BE2C (cell line): ENCODE measurements at places on chromosomes 1 and 21.

DNA sequence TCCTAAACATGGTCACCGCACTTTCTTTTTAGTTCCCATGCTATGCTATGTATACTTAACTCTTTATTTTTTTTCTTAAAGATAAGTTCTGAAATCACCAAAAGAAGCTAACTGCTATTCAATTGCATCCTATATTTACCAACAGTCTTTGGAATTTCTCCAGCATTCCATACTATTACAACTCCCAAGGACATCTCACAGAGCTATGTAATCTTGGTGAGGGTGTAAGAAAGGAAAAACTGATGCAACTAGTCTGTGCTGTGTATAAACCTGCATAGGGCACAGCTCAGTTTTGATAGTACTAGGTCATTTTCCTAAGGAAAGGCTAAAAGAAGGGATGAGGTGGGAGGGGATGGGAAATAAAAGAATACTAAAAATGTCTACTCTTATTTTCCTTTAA is 78.0 kb downstream of the PTPN14 start:
- no peak for DNase-seq

GRCh38 chr1:6459850-6460265 is 6.1 kb downstream of the TNFRSF25 start:
- no peak for DNase-seq

GRCh38 chr1:224632381-224632871 is 16.3 kb downstream of the CNIH3 start:
- no peak for DNase-seq

- no peak for DNase-seq
Observed at GRCh38 chr1:28236656-28237322, 865 bp downstream of the ATP5IF1 start.

GRCh38 chr1:202861420-202862132 is 27.4 kb downstream of the RABIF start:
- peak; percentile 97 for DNase-seq

GRCh38 chr1:224780736-224781135 is 148.7 kb upstream of the DNAH14 start:
- DNase-seq, result no peak

GRCh38 chr21:35059742-35060141 is 10.6 kb upstream of the RUNX1 start:
- no peak for DNase-seq

DNA sequence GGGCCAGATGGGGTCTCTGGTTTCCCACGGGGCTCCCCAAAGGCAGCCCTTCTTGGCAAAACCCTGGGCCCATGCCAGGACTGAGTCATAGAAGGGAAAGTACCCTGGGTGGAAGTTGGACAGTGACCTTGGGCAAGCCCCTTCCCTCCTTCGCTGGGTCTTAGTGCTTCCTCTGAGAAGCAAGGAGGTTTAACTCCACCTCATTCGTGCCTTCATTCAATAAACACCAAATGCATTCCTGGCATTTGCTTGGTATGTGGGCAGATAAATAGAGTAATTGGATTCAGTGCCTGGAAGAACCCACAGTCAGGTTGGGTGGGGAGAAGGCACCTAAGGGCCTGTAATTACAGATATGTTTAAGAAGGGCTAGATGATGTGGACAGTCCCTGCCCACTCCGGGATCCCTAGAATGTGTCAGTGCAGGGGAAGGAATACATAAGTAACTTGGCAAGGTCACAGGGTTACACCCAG is 36.3 kb upstream of the CITED4 start:
- DNase-seq, result no peak

- DNase-seq, result peak; percentile 29
Observed at GRCh38 chr1:157153746-157154145, 15.6 kb upstream of the ETV3 start.

DNA sequence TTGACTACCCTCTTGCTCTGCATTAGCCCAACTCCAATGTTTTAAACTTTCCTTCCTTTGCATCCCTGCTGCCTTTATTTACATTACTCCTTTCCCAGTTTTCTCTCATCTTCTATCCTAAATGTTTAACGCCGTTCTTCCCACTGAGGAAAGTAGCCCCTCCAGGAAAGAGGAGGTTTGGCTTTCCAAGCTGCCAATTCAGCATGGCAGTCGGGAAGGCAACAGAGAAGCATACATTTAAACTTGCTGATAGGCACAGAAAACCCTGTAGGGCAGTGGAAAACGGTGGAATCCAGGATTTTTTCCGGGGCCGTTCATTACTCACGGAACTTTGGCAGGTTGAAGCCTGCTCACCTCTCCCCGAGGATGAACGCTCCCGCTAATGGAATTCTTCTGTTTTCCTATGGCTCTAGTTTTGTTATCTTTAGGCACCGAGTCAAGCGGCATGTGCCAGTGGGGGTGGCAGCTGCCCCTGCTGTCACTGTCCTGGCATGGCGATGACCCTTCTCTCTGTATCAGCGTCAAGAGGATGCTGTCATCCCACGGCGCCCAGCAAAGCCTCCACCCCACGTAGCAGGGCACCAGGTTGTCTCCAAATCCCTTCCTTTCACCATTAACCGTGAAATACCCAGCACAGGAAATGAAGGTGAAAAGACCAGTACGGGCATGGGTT is 48.3 kb downstream of the ZBTB18 start:
- no peak for DNase-seq

DNA sequence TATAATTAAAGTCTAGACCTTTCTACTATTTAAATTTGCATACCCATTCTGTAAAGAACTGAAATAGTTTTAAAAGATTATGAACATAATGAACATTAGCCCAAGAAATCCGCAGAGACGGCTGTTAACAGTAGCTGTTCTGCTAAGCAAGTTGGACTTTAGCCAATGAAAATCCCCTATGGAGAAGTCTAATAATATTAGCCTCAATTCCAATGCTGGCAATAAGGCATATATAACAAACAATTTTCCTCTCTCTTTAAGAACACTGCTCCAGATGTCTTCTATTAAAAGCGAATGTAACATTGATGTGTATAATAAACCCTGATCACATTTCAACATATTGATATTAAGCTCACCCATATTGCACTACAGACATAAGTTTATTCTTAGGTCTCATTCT is 221.3 kb upstream of the KCTD3 start:
- peak; percentile 24 for DNase-seq

GRCh38 chr1:206816390-206817287 is 44.3 kb upstream of the IL10 start:
- DNase-seq, result no peak
